ENCODE measurements at places on chromosomes 2 and 18.

GRCh38 chr2:57180042-57180567, 866.5 kb upstream of the VRK2 start:
- peak; percentile 26 for DNase-seq

- DNase-seq, result no peak
Measured at GRCh38 chr2:23772684-23773083, 154.2 kb downstream of the ATAD2B start.

DNA sequence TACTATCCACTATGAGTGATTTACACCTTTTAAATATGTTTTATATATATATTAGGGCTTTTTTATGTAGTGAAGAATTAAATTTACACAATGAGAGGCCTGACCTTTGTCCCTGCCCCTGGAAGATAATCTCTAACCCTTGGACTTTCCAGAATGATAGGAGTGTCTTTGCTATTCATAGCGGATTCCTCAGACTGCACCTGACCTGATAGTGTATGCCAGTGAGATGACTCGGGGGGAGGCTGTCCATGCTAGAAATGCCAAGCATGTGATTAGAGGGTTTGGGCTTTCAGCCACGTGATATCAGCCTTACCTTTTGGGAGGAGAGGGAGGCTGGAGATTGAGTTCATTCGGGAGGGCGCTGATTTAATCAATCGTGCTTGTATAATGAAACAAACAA, 44.1 kb upstream of the LHCGR start:
- DNase-seq, result no peak

- DNase-seq, result peak; percentile 62
Measured at GRCh38 chr2:19474128-19474527, 115.7 kb upstream of the OSR1 start.

DNA sequence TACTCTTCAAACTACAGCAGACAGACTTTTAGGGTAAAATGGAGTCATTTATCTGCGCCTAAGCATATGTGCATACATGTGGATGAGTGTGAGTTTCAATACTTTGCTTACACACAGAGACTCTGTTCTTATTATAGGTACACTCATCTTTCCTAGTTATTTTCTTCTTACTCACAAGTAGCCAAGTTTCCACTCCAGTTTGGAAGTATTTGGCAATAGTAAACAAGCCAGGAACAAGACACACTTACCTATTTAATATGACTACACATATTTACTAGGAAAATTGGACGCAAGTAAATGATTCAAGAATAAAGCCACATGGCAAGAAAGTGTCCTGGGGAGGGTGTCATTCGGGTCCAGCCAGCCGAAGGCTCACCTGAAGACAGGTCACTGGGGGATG, 414.3 kb downstream of the FBXO15 start:
- no peak for DNase-seq

- DNase-seq, result peak; percentile 76
Measured at GRCh38 chr18:68262690-68263294, 452.1 kb downstream of the TMX3 start.

GRCh38 chr2:219496825-219497494, 1.7 kb upstream of the GMPPA start:
- DNase-seq, result no peak

DNA sequence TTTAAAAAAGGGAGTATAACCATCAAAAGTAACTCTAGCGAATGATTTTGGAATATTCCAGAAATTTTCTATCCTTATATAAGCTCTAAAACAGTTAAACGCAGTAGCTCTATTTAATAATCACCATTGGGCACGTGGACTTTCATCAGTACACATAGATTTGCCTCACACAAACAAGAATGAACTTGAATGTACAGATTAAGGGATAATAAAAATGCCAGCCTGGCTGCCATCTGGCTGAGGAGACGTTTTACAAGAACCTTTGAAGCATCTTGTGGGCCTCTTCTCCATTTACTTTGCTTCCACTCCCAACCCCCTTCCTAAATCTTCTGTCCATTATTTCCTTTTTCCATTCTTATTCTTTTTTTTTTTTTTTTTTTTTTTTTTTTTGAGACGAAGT, 47.2 kb downstream of the AGAP1 start:
- no peak for DNase-seq

DNA sequence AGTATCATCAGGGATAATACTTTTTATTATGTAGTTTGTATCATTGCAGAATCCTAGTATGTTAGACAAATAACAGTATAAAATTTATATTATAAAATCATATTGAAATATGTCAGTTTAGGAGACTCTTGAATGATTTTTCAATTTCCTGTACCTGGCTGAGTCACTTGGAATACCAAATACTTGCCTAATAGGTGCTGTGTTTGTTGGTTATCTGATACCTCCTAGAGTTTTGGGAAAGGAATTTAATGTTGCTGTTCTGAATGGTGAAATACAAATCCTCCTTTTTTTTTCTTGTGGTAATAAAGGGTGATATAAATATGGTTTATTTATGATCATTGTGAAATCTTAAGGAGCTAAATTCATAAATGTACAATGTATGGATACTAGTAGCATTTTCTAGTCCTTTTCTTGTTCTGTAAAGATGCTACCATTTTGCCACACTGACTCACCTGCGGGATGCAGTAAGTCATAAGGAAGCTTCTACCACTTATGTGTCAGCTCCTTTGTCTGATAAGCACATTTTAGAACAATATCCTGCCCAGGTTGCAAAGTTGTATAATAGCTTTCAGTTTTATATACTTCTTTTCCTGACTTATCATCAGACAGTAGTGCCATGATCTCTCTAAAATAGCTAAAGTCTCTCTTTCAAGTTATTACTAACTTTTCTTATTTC, 465.5 kb downstream of the XIRP2 start:
- no peak for DNase-seq

DNA sequence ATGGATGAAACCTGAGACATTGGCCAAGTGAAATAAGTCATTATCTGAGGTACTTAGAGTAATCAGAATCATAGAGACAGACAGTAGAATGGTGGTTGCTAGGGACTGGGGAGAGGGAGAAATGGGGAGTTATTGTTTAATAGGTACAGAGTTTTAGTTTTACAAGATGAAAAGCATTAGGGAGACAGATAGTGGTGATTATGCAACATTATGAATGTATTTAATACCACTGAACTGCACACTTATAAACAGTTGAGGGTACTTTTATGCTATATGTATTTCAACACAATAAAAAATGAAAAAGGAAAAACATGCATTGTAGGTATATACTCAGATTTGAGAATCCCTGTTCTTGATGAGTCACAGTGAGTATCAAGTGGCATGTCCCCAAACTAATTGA, 59.7 kb downstream of the EPC2 start:
- DNase-seq, result no peak

GRCh38 chr2:127357591-127357990, 30.2 kb downstream of the MAP3K2 start:
- no peak for DNase-seq

DNA sequence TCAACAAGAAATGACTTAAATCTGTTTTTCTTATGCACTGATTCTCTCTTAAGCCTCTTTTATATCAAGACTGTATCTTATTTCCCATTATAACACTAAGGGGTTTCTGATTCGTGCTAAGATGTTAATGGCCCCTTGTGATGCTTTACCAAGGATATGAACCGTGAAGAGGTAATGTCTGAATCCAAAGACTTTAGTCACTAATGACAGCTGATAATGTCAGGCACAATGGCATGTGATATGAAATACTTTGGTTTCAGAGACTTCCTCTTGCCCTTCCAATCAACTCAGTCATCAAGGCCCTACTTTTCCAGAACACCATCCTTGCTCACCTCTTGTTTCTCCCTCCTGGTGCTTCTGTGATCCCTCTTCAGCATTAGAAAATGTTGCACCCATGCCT, 262.8 kb downstream of the KCNE4 start:
- no peak for DNase-seq

- no peak for DNase-seq
Measured at GRCh38 chr18:49619801-49620200, 57.9 kb downstream of the LIPG start.

GRCh38 chr2:65867446-65867845, 435.0 kb upstream of the SPRED2 start:
- no peak for DNase-seq

- no peak for DNase-seq
Measured at GRCh38 chr2:48888066-48888465, 132.5 kb upstream of the LHCGR start.

DNA sequence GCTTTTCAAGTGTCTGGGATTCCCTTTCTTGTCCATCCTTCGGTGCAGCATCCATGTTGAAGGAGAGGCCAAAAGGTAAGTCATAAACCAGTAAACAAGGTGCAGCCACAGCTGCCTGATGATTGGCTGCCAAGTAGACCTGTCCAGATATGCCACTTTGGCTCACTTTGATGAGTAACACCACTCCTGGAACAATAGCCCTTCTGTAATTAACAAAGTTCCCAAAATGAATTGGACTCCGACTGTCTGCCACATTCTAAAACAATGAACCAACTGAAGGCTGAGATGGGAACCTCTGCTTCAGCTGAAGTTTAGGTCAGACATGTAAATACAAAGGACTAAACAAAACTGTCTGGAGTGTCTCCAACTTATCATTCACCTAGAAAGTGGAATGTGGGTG, 82.2 kb upstream of the LGALSL start:
- no peak for DNase-seq

DNA sequence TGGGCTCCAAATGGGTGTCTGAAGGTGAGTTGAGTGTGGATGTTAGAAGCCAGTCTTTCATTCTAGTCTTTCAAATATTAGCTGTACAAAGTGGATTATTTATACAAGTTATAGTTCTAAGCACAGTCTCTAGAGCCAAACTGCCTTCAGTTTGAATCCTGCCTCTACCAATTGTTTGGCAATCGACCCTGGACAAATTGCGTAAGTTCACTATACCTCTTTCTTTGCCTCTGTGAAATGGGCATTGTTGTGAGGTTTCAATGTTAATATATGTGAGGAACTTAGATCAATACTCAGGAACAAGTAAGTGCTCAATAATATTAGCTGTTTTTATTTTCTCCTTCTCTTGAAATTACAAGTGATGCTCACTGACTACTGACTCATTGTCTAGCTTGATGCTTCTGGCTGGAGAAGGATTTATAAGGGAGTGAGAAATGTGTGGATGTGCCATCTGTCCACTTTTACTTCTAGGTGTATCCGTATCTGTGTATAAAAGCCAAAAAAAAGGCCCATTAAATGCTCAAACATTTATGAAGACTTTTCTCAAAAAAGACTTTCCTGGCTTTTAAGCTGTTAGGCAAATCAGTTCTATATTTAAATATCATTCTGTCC, 48.1 kb upstream of the RAPH1 start:
- DNase-seq, result no peak

DNA sequence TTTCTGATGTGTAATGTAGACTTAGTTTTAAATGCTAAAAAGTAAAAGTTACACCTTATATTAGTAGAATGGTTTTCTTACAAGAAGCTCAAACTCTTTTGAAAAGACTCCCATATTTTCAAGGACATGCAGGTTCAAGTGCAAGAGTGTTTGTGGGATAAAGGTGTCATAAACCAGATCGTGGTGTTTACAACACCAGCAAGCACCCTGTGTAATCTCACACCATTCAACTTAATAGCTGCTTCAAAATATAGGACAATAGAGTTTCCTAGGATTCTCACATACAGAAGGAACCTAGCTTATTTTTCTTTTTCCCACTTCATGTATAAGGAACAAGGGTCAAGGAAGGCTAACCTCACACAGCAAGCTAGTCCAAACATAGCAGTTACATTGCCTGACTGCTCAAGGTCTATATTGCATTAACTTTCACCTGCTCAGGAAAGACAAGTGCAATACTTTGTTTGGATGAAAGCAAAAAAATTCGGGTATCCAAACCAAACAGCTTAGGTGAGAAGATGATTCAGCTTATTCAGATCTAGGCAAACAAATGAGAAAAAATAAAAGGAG, 172.3 kb downstream of the IKZF2 start:
- no peak for DNase-seq

GRCh38 chr2:96815326-96816126, 542 bp upstream of the CNNM3 start:
- DNase-seq, result no peak

DNA sequence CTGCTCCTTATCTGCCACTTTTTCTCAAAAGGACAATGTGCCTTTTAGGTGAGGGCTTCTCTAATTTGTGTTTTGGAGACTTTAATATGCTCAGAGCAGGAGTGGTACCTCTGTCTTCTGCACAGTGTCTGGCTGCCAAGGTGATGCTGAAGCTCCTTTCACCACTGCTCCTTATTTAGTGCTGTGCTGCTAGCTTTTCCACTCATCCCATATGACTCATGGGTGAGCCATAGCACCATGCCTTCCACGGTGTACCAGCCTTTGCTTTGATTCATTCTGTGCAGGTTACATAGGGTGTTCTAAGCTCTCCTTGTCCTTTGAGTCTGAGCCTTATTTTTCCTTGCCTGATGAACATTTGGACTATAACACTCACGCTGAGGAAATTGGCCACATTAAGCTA, 202.4 kb downstream of the ARL6IP6 start:
- no peak for DNase-seq

DNA sequence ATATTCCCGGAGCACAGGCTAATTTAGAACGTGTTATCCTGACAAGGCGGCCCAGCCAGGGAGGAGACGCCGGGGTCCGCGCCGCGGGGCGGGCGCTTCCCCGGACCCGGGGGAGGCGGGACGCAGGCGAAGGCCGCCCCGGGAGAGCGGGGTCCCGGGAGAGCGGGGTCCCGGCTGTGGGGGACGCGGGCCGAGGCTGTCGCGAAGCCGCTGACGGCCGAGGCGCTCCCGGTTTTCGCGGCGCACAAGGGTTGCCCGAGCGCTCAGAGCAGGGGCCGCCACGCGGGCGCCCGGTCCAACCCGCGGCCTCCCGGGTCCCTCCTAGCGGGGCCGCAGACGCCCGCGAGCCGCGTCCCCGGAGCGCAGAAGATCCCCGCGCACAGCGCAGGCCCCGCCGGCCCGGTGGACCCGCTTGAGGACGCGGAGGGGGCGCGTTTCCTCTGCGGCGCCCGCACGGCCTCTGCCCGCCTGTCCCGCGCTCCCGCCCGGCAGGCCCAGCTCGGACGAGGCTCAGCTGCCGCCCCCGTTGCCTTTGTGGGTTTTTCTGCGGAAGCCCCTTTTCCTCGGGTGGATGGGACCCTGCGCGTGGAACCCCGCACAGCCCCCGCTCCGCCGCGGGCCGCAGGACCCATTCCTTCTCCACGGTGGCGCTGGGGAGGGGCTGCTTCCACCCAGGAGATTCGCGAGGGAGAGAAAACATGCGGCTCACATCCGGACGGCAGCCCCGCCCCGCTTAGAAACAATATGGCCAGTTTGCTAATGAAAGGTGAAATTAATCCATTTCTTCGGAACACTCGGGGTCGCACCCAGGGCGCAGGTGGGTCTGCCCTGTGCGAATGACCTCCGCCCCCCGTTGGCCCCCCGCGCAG, 9.6 kb upstream of the KCNG2 start:
- DNase-seq, result no peak
